ENCODE measurements at places on chromosomes 4 and X.

- no peak for DNase-seq
These were observed 156.4 kb upstream of the WDR1 start for GRCh38 chr4:10273030-10273429.

- no peak for DNase-seq
These were observed 117.4 kb upstream of the AFF2 start for GRCh38 chrX:148382983-148383382.

DNA sequence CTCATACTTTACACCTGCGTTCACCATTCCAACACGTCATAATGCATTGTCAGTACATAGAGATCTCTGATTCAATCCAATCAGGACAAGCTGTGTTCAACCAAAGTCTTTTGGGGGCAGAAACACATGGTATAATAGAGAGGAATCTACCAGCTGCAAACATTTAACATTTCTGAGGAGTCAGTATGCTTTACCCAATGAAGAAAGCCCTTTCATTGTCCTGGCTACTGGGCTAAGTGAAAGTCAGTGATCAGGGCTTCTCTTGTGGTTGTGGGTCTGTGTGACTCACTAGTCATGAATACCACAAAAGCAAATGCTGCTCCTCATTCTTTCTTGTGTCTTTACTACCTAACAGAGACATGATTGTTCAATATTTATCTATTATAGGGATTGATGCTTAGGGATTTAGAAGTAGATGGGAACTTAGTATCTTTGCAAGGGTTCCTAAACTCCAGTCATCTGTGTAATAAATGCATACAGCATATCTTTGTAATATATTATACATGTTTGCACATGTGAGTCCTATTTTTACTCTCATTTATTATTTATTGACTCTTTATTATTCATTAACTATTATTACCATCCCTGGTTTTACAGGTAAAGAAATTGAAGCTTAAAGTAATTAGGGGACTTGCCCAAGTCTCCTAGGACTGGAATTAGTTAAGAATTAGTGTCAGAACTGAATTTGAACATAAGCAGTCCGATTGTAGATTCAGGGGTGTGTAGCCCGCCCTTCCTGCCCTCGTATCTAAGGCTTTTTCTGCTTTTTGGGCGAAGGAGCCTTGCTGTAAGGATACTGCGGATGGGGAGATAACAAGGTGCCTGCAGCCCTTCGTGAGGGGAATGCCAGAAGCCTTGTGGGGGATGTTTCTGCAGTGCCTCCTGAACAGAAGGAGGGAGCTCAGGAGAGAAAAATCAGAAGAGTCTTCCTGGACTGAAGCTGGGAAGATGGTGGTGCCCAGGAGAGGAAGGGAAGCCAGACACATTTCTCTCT is 353.1 kb upstream of the BOD1L1 start:
- no peak for DNase-seq

- DNase-seq: no peak
These were observed 41.6 kb downstream of the EVC start for GRCh38 chr4:5752376-5753184.

DNA sequence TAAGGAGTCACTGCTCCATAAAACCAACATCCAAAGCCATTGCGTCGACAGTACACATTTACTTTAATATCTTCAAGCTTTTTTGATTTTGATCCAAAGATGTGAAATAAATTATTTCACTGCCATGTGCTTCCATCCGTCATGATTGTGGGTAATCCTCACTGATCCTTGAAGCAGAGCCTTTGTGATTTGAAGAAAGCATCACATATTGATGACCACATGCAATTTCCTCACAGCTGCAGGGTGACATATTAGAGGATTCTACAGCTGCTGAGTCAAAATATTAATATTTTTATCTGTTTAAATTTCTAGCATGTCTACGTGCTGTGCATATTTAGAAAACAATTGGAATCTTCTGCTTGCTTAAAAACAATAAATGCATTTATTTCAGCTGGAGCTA is 196.8 kb upstream of the ANXA3 start:
- DNase-seq: no peak

DNA sequence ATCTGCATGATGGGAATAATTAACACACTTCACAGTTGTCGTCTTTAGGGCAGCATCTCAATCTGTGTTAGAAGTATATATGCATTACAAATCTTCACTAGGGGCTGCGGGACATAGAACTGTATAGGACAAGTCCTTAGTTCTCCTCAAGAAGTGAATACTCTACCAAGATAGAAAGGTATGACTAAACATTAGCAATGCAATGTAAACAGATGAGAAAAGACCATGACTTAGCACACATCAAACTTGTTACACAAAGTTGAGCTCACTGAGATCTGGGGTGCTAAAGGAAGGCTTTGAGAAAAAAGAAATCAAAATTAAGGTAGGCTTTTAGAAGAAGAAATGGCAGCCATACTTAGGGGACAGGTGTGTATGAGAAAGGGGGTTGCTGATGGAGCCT is 182.1 kb upstream of the MAP3K15 start:
- DNase-seq: no peak

DNA sequence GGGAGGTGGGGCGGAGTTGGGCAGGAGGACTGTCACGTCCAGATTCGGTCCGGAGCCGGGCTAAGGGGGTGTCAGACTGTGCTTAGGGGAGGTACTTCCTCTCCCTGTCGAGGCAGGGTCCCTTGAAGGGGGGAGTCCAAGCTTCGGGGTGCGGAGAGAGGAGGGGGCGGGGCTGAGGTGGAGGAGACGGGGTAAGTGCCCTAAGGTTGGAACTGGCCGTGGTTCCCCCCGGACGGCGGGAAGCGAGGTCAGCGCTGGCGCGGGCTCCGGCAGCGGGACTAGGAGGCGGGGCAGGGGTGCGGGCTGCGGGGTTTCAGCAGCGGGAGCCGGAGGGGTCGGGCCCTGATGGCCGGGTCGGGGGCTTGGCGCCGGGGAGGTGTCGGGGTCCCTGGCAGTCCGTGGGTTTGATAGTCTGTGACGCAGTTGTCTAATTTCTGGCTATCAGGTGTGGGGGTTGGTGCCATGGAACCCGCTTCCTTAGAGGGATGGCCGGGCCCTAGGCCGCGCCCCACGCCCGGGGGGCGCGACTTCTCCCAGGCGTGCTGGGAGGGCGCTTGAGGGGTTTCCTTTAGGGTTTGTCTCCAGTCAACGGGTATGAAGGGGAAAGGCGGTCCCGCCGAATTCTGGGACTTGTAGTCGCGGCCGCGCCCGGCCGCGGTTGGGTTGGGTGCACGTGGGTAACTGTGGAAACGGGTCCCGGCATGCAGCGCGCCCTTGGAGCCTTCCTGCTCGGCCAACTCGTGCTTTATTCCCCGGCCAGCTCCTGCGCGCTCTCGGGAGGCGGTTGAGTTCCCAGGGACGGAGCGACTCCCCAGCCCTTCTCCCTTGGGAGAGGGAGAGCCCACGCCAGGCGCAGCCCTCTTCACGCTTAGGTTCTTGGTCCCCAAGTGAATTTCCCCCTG is 1.5 kb downstream of the DCUN1D4 start:
- peak; percentile 72 for DNase-seq

DNA sequence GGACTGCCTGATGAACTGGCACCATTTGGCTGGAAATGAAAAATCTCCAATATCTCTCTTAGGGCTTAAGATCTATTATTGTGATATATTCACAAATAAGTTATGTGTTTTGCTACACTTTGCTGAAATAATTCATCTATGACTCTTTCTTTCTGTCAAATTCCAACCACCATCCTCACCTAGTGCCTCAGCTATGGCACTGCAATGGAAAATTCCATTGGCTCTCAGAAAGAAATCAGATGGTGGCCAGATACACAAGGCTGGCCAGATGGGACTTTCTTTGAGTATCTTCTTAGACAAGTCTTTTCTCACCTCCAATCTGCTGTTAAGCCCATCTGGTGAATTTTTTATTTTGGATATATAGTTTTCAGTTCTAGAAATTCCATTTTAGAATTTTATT is 28.0 kb downstream of the NAT8L start:
- DNase-seq: no peak

- DNase-seq: no peak
These were observed 61.2 kb downstream of the FHDC1 start for GRCh38 chr4:152997288-152997687.

GRCh38 chr4:40261231-40262076 is 64.6 kb downstream of the RHOH start:
- no peak for DNase-seq

DNA sequence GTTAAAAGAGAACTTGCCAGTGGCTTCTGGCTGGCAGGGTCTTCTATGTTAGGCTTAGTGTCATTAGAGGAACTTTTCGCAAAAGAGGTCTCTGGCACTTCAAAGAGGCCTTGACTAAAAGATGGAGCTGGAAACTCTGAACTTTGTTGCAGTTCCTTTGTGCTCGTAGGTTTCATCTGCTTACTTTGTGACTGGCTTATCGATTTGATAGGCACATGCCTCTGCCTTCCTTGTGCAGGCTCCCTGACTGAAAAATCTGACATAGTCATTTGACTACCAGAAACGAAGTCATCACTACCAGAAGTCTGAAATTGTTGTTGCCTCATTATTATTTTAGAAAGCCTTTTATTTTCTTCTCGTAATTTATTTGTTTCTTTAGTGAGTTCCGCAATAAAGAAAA is 93.9 kb upstream of the IL13RA1 start:
- no peak for DNase-seq

DNA sequence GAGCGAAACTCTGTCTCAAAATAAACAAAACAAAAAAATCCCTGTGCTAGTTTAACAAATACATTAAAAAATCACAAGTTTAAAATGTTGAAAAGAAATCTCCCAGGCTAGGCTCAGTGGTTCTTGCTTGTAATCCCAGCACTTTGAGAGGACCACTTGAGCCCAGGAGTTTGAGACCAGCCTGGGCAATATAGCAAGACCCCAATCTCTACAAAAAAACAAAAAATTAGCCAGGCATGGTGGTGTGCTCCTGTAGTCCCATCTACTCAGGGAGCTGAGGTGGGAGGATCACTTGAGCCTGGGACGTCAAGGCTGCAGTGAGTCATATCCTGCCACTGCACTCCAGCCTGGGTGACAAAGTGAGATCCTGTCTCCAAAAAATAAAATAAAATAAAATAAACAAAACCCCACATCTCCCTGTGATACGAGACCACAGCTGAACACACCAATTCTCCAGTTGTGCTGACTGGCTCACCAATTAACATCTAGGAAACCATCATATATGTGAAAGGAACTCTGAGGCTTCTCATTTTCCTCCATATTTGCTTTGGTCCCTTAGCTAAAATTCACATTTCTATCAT is 7.3 kb downstream of the RPS4X start:
- DNase-seq: peak; percentile 8

DNA sequence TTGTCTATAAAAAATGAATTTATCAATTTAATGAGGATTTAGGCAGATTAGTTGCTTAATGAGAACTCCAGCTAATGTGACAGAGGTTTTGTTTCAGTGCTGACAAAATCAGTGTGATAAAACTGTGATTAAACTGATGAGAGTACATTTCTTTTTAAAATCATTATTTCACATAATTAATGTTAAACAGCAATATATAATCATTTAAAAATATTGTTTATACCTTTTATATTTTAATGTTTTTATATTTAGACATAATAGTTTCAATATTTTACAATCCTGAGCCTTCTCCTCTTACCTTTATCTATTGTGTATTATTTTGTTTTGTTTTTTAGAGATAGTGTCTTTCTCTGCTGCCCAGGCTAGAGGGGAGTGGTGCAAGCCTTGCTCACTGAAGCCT is 47.1 kb upstream of the MAB21L2 start:
- DNase-seq: no peak

DNA sequence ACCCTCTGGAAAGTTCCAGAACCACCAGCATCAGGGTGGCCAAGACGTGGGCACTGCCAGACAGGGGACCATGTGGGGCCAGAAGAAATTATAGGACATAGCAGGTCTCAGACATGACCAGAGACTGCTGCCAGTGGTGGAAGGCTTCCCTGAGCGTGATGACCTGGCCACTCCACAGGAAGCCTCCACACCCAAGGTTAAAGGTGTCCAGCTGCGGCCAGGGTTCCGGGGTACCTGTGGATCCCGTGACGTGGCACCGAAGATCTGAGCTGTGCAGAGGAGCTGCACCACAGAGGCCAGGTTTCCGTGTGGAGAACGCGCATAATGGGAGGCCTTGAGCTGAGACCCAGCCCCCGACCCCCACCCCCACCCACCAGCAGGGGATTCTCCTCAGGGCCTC is 16.4 kb upstream of the CTBP1 start:
- no peak for DNase-seq

- DNase-seq: no peak
These were observed 1.0 kb upstream of the SCLT1 start for GRCh38 chr4:129094347-129094746.

- no peak for DNase-seq
These were observed 83.6 kb upstream of the LNX1 start for GRCh38 chr4:53674903-53675302.

- DNase-seq: no peak
These were observed 10.5 kb upstream of the UCP1 start for GRCh38 chr4:140579278-140579677.

- DNase-seq: no peak
These were observed 134.0 kb downstream of the COL4A6 start for GRCh38 chrX:108304210-108304609.

DNA sequence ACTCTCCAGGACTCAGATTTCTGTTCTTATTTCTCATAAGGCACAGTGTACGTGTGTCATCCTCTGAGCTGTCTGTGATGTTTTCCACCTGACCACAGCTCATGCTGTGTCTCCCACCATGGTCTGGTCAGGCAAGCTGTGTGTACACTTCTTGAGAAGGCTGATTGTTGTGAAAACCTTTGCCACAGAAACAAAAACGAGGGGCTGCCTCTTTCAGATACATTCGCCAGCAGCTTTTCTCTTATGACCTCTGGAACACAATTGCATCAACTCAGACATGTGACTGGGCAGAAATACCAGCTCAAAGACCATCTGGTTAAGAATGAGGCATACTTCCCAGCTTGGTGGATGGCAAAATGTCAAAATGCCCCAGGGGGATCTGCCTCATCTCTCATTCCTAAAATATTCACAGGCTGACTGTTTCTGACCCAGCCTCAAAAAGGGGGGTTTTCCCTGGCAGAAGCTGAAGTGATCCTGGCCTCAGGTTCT is 46.1 kb downstream of the PGRMC2 start:
- DNase-seq: no peak

- no peak for DNase-seq
These were observed 9.2 kb upstream of the ANXA3 start for GRCh38 chr4:78542373-78542772.

- no peak for DNase-seq
These were observed 659.8 kb downstream of the RAPGEF2 start for GRCh38 chr4:159762672-159763071.

DNA sequence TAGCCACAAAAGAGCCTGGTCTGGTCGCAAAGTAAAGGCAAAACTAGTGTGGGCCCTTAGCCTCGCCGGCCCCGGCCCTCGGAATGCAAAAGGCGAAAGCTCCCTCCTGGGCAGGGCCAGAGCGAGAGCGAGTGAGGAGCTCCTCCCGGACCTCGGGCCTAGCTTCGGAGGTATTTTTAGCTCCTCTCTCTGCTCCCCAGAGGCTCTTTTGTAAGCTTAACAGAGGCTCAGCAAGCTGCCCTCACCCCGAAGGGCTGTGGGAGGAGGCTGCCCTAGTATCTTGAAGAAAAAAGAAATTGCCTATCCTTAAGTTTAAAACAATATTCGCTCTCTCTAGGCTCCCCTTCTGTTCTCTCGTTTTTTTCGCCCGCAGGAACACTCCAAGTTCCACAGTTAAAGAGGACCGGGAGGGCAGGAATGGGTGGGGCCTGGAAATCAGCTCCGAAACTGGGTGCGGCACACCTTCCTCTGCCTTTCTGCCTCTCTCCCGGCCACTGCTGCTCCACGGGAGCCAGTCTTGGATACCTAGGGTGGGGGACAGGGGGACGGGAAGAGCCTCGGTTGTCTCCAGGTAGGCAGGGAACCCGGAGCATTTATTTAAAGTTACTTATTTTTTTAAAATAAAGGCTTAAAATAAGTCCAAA is 12.1 kb downstream of the HAND2 start:
- no peak for DNase-seq

- no peak for DNase-seq
These were observed 144.2 kb upstream of the WDR1 start for GRCh38 chr4:10260777-10261176.

GRCh38 chr4:156933633-156934258 is 37.9 kb downstream of the PDGFC start:
- no peak for DNase-seq
